ENCODE measurements at places on chromosomes 11 and 22.

- DNase-seq: no peak
These were observed 99.0 kb upstream of the ALX4 start for GRCh38 chr11:44408711-44409470.

- DNase-seq: peak; percentile 51
These were observed 1.4 kb downstream of the PCSK7 start for GRCh38 chr11:117230286-117230961.

DNA sequence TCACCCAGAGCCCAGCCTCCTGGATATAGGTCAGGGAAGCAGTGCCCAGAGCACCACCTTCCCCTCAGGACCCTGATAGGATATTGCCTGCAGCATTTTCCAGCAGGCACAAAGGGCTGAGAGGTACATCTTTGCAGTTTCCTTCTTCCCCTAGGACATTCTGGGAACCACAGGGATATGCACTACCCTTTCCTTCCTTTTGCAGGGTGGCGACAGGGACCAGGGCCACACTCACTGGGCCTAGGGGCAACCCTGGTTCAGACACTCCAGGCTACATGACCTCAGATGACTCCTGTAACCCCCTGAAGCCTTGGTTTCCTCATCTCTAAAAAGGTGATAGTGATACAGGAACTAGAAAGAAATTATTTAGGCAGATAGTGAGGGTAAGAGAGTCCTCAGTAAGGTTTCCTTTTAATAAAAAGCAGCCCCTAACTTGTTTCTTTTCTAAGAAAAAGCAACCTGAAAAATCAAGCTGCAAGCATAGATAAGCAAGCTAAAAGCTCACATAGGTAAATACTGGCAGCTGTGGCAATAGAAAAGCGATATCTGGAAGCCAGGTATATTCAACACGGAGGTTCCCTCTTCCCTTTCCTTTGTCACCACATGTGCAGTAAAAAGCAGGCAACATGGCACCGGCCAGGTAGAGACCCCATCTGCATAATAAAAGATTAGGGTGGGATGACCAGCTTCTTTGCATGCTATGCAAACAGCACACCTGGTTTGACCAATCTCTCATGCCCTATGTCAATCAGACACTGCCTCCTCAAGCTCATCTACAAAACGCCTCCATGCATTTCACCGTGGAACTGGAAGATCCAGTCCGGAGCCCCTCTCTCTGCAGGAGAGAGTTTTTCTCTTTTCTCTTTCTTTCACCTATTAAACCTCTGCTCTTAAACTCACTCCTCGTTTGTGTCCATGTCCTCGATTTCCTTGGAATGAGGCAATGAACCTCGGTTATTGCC, 13.2 kb upstream of the MRGPRX2 start:
- DNase-seq: no peak

GRCh38 chr11:44763121-44763820, 36.5 kb downstream of the TSPAN18 start:
- peak; percentile 21 for DNase-seq

DNA sequence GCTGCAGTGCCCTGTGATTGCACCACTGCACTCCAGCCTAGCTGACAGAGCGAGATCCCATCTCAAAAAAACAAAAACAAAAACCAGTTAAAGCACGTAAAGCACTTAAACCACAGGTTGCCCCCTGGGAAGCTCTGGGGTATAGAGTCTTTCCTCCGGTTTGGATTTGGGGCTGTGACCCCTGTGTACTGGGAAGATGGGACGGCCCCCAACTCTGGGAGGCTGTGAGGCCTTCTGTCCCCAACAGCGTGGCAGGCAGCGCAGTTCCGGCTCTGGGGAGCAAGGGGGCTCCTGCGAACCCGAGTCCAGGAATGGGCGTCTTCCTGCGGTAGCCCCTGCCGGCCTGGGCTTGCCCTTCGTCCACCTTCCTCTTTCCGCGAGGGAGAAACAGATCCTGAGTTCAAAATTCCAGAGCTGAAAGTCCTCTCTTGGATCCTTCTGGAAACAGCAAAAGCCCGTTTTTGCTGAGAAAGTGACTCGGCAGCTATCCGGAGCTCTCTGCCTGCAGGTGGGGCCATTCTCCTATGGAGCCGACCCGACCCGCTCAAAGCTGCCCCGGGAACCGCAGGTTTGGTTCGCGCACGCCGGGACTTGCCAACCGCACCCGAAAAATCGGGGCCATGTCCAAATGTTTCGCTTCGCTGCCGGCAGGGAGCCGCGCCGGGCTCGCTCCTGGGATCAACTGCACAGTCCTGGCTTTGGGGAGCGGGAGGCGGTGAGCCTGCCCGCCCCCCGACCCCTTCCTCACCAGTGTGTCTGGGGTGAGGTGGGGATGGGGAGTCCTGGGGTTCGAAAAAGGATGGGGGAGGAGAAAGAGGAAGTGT, 36.3 kb upstream of the POLA2 start:
- peak; percentile 59 for DNase-seq

- DNase-seq: no peak
These were observed 48.7 kb upstream of the ZBED5 start for GRCh38 chr11:10906521-10906920.

GRCh38 chr22:40107244-40107643, 70.5 kb upstream of the TNRC6B start:
- peak; percentile 15 for DNase-seq

DNA sequence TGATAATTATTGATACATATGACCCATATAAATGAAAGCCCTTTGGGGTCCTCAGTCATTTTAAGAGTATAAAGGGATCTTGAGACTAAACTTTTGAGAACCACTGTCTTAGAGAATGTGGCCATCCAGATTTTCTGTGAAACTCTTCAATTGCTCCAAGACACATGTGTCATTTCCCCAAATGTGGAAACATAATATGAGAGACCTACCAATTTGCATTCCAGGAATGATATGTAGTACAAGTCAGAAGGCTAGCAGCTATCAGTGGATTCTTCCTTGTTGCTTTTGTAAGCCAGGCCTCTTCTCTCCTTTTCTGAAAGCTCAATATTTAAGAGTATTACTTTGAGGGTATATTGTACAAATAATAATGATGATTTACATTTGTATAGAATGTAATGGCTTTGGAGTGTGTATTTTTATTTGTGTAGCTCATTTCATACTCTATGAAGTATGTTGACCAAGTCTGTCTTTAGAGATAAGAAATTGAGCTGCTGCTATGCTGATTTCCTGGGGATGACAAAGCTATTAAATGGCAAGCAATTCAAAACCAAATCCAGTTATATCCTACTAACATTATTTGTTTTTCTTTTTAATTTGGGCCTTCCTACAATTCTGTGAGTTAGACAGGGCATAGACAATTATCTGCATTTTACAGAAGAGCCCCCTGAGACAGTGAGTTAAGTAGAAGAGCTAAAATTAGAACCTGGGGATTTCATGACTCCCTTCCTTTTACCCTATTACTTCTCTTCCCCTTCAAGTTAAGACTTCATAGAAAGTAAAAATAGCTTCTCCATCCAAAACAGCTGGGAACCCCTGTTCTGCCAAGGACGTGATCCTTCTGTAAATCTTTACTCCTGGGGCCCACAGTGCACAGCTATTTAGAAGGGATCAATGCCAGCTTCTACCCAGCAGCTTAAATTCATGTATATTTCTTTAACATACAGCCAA, 131.9 kb downstream of the WNT11 start:
- DNase-seq: peak; percentile 51

GRCh38 chr11:47437746-47438418, 11.1 kb downstream of the RAPSN start:
- DNase-seq: no peak

- no peak for DNase-seq
These were observed 10.7 kb downstream of the PPM1F start for GRCh38 chr22:21941921-21942320.

DNA sequence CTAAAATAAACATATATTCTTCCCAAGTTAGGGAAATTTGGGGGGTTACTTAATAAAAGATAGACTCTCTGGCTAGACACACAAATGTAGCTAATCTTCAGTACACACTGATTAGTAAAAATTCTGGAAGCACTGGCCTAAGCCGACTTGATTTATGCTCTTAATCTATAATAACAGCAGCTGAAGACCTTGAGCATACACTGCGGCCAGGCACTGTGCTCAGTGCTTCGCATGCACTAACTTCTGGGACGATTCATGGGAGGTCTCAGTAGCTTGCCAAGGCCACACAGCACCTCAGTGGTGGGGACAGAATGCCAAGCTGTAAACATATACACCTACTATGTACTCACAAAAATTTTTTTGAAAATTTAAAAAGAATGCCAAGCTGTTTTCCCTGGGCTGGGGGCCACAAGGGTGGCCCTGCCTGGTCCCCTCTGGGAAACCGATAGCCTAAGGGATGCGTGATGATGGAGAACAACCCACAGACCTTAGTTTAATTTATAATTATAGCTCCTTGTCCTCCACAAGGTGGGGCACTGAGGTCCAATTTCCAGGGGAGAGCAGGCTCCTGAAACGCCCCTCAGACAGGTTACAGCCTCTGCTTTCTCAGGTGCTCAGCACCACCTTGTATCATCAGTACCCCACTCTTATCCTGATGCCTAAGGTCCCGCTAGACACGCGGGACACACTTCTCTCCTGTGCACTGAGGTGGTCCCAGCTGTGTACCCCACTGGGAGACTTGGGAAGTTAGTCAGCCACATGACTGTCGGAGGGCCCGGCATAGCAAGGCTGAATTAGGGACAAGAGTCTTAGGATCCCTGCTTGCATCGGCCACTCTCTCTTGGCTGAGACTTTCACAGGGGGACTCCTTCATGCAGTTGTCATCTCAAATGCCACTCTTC, 20.1 kb downstream of the SERPIND1 start:
- no peak for DNase-seq

DNA sequence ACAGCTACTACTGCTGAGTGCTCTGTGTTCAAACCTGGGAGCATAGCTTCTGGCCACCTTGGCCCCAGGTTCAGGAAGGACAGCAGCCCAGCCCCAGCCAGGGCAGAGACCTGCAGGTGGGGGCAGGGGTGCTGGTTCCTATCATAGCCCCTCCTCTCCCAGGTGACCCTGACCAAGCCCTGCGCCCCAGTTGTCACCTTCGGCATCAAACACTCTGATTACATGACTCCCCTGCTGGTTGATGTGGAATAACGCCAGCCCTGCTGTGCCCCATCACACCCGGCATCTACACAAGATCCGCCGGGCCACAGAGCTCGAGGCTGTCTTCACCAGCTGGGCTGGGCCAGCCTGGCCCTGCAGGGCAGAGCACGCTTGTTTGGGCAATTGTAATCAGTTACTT, 6.9 kb downstream of the SCGB1C1 start:
- DNase-seq: no peak

- DNase-seq: peak; percentile 3
These were observed 1984.1 kb upstream of the RAG2 start for GRCh38 chr11:38582151-38582550.

- no peak for DNase-seq
These were observed 20.9 kb upstream of the SIK2 start for GRCh38 chr11:111581341-111581740.

DNA sequence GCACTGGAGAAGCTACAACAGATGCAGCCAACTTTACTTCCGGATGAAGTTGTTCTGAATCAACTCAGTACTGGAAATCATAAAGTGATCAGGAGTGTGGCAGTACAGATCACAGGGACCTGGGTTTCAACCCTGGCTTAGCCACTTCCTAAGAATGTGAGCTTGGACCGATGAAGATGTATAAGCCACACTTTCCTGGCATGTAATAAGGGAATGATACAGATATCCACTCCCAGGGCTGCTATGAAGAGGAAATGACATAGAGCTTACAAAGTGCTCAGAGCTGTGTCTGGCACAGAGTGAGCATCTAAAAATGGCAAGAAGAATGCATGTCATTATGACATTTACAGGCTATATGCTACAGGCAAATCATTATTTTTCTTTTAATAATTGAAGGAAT, 378.7 kb downstream of the NTM start:
- peak; percentile 96 for DNase-seq

GRCh38 chr22:50323900-50324299, 2.9 kb downstream of the DENND6B start:
- no peak for DNase-seq

DNA sequence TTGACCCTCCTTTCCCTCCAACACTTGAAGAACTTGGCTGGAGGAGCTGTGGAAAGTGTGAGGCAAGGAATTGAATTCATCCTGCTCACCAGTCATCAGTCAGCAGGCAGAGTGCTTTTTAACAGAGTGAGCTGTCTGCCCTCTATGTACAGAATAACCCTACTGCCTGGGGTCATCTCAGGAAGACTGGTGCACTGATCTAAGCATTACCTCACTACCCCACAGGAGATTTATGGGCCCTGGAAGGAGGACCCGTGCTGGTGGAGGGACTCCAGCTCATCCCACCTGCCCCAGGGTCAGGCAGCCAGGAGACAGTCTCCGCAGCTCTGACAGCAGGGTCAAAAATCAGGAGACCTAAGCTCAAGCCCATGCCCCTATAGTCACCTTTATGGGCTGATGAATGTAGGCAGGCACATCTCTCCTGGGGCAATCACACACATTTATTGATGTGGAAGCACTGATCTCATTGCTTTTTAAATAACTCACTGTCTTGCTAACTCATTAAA, 270.8 kb upstream of the SESN3 start:
- DNase-seq: no peak

GRCh38 chr11:114284021-114284420, 12.2 kb upstream of the NNMT start:
- DNase-seq: no peak

Measured in iris pigment epithelial cell (primary cell).